Hematopoietic multipotent progenitor cell treated with erythropoietin and hydrocortisone succinate and interleukin-3 and kit ligand, for 8 days (in vitro differentiated cells): ENCODE measurements at places on chromosomes 12 and 14.
A peak's percentile ranks its signal among the peaks of the same experiment; 100 is the strongest.

DNA sequence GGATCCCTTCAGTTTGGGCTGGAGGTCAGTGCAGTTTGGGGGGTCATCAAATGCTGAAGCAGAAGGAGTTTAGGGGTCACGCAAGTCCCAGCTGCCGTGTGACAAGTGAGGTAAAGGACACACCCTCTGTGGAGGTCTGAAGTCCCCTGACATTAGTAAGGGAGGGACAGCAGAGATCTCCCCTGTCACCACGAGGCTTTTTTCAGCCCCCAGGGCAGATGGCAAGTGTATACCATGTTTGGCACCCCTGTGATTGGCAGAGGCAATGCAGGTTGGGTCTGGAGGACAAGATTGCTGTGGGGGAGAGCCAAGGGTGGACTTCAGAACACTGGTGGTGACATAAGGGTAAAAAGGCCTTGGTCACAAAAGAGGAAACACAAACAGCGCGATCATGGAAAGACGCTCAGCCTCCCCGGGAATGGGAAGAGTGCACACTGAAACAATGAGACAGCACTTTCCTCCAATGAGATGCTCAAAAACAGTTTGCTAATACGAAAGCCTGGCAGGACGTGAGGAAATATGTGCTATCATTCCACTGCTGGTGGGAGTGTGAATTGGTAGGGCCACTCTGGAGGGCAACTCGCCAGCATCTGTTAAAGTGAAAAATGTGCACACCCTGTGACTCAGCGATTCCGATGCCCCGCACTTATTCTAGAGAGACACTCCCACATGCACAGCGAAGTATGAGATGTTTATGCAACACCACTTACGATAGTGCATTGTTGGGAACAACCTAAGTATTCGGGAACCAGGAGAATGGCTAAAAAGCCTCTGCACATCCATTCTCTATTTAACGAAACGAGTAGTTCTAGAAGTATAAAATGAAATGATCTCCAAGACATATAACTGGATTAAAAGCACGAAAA lies 14.4 kb upstream of the CD27 start:
- DNase-seq = peak; percentile 99

- no peak for DNase-seq
Observed at GRCh38 chr12:41053046-41053445, 135.1 kb upstream of the PDZRN4 start.

- DNase-seq = no peak
Observed at GRCh38 chr14:90871605-90872233, 55.5 kb upstream of the TTC7B start.

- no peak for DNase-seq
Observed at GRCh38 chr14:75222208-75222701, 45.8 kb upstream of the TMED10 start.

DNA sequence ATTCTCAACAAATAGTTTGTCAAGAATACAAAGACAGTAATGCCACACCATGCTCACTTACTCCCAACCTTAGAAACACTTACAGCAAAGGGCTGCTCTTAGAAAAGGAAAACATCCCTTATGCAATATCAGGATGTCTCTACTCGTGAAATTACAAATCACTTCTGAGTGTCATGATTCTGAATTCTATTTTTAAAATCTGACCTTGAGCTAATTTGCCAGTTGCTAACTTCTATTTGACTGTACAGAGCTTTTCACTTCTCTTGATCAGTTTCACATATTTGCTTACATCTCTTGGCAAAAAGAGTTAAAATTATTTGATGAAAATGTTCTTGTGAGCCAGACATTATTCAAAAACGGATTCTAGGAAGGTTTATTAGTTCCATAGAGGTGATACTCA lies 136.7 kb upstream of the SLC35F4 start:
- no peak for DNase-seq
